ENCODE measurements at places on chromosomes 11 and 22.

DNA sequence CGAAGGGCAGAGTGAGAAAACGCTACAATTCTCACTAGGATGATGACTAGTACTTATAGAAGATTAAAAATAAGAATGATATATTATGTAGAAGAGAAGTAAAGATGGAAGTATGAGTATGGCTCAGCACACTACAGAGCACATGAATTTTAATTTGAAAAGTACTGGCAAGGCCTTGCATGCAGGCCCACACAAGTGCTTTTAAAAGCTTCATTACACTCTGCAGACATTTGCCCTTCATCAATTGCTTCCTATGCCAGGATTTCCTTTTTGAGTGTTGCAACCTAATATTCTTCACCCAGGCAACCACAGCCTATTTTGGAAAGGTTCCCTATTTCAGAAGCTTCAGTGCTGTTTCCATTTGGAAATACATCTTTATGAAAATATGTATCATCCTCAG is 81.1 kb downstream of the LARGE2 start:
- DNase-seq = no peak

DNA sequence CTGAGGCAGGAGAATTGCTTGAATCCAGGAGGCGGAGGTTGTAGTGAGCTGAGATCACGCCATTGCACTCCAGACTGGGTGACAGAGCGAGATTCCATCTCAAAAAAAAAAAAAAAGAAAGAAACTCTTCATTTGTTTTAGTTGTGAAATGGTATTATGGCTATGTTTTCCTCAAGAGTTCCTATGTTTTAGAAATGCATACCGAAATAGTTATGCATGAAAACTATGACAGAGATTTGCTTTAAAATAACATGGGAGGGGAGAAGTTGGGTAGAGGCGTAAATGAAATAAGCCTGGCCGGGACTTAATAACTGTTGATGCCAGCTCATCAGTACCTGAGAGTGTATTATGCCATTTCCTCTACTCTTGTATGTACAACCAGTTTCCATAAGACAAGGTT is 48.3 kb downstream of the FEZ1 start:
- DNase-seq = no peak

DNA sequence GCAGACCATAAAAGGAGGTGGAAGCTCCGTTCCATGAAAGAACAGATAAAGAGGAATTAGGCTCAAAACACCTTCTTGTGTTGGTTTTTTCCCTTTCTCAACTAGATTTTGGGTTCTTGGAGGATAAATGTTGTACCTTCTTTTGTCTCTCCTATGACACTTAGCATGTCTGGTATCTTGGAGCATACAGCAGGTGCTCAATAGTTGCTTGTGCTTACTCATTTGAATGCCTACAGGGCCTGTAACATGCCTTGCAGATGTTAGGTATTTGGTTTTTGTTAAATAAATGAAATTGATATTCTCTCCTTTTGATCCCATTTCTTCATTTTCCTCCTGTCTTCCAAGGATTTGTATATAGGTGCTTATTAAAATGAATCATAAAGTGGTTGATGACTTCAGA is 16.4 kb upstream of the PLET1 start:
- no peak for DNase-seq

DNA sequence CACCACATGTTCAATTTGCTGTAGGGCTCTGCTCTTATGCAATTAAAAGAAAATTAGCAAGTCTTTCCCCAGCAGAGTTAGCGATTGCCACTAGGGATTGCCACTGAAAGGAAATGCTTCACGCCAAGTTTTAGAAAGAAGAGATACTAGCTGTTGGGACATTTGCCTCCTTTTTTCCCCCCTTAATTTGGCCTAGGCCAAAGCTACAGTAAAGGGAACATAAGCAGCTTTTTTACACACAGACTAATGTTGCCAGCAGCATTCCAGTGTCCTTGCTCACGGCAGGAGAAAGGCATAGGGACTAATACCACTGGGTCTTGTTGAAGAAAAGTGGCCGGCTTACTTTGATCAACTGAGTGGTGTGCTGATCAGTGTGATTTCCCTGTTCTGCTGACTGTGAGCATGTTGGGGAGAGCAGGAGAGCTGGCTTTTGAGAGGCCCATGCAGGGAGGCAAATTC is 71.2 kb downstream of the PHF21A start:
- DNase-seq = no peak

- DNase-seq = no peak
Measured at GRCh38 chr22:46303347-46303965, 6.8 kb downstream of the GTSE1 start.

DNA sequence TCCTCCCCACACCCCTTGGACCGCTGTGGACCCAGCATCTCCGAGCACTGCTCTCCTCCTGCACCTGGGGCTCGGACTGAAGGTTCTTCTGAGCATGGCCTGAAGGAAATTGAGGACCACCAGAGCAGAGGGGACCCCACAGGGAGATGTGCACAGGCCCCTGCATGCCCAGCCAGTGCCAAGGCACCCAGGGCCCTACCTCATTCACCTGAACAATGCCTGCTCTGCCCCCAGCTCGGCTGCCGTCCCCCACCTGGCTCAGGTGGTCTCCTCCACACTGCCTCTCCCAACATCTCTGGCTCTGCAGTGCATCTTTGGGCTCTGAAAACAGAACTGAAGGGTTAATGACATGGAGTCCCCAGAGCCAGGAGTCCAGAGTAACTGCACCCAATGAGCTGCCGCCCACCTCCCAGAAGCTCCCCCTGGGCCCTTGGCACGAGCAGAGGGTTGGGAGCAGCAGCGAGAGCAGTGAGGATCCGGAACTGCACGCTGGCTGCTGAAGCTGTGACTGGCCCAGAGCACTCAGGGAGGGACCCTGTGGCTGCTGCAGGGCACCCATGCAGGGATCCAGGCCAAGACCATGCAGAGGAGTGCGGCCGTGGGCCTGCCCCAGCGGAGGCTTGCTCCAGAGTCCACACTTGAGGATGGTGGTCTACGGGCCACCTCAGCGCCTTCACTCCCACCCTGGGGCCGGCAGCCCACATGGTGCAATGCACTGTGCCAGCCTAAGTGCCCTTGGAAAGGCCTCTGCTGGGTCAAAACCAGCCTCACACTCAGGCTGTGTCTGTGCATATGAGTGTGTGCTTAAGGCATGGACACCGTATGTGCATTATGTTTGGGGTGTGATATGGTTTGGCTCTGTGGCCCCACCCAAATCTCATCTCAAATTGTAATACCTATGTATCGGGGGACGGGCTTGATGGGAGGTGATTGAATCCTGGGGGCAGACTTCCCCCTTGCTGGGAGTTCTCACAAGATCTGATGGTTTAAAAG is 686.1 kb downstream of the TBC1D22A start:
- no peak for DNase-seq

- DNase-seq = no peak
Measured at GRCh38 chr11:60305906-60306619, 21.0 kb upstream of the MS4A6E start.

DNA sequence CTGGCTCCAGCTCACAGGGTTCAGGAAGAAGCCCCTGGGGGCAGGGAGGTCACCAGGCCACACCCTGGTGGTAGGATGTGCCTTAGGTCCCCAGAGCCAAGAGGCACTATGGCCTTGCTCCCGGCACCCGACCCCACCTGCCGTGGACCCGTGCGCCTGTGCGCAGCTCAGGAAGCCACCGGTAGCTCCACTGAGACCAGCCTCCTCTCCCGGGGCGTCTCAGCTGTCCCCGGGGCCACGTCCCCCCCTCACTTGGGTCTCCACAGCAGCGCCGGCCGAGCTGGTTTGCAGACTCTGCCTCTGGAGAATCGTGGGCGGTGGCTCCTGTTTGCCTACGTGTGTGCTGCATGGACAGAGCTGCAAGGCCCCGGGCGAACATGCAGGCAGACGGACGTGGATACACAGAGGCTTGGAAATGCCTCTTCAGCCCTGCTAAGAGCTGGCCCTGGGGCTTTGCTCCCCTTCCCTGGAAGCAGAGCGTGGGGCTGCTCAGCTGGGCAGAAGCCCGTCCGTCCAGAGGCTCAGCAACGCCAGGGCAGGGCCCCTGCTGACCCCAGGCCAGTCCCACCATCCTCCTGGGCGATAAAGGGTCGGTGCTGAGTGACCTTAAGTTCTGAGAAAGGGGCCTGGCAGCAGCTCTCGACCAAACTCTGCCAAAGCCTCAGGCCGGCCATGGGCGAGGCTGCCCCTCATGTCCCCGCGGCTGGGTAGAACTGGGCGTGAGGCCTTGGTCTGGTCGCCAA is 15.3 kb upstream of the MUC5B start:
- no peak for DNase-seq

DNA sequence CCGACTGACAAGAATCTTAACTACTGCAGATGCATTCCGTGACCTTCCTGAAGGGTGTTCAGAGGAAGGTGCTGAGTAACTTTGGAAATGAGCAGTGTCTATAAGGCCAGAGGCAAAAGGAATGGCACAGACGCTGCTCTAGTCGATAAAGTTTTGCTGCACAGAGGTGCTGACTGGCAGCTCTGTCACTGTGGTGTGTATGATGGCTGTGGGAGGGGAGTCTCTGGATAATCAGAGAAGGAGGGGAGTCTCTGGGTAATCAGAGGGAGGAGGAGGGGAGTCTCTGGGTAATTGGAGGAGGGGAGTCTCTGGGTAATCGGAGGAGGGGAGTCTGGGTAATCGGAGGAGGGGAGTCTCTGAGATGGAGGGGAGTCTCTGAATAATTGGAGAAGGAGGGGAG is 18.4 kb downstream of the PTDSS2 start:
- no peak for DNase-seq

All from RPMI8226 (cell line).